ENCODE measurements at places on chromosomes 12 and 14.

DNA sequence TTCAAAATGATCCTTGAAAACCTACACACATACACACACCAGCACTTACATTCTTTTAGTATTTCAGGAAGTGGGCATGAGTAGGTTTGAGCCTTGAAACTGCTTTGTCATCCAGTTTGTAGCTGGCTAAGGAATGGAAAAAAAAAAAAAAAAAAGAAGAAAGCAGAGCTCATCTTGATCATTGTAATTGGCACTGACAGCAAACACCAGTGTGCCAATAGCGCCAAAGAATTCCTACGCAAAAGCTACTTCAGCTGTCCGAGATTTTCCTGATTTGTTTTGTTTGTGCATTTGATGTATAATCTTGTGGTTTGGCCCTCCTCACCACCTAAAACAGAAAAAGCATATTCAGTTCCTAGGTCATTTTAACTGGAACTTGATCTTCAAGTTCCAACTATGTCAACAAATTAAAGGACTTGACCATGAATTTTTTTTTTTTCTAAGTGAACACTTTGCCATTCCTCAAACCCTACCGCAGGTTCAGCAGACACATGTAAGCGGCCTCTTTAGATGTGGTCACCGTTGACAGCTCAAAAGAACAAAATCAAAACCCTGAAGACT is 57.3 kb downstream of the FLRT2 start:
- DNase-seq: no peak

- peak; percentile 26 for DNase-seq
Observed at GRCh38 chr14:68460541-68460940, 332.3 kb downstream of the ZFP36L1 start.

- DNase-seq: peak; percentile 74
Observed at GRCh38 chr12:14567351-14568162, at the start of gene PLBD1. Gene PLBD1, minus strand, starts transcription at chr12:14567883. Its CDS starts 187 bp downstream, at chr12:14567696.

DNA sequence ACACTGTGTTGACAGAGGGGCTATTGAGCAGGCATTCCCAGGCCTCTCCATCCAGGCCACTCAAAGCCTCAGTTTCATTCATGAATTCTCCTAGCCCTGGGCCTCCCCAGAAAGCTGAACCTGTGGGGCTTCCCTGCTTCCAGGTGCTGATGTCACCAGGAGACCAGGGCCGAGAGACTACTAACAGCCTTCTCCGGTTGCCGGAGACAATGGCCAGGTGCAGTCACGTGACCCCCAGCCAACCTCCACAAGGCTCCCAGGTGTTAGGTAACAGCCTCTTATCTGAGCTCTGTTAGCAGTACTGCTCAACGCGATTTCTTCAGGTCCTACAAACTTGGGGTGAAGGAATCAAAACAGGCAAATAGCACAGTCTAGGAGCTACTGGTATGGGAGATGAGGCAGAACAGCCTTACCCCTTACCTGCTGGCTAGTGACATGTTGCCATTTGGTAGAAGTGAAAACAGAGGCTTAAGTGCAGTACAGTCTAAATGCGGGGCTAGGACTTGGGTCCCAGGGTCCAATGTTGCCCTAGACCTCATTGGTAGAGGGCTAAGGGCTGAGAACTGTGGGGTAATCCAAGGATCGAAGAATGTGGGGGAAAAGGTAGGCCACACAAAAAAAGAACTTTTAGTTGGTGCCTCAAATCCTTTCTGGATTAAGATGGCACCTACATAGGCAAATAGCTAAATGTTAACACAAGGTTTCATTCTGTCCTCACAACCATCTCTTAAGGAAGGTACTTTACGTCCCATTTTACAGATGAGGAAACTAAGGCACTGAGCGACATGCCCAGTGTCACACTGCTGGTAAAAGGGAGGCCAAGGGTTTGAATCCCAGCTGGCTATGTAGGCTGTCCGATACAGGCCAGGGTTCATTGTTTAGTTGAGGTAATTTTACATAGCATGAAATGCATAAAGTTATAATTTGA is 3.8 kb downstream of the CCDC88C start:
- no peak for DNase-seq

DNA sequence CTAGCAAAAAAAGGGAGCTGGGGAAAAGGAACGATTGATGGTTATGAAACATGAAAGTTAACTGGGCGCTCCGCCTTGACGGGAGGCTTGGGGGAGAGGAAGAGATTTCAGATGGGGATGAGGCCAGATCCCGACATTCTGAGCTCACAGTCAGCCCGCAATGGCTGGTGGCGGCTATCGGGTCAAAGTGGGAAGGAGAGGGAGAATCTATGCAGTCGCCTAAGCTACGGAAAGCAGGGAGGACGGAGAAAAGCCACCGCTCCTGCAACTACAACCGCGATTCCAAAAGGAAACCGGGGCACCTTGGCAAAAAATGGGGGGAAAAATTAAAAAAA is 502 bp downstream of the MPHOSPH9 start:
- no peak for DNase-seq

GRCh38 chr14:61033054-61033453 is 52.0 kb downstream of the SLC38A6 start:
- DNase-seq: no peak

DNA sequence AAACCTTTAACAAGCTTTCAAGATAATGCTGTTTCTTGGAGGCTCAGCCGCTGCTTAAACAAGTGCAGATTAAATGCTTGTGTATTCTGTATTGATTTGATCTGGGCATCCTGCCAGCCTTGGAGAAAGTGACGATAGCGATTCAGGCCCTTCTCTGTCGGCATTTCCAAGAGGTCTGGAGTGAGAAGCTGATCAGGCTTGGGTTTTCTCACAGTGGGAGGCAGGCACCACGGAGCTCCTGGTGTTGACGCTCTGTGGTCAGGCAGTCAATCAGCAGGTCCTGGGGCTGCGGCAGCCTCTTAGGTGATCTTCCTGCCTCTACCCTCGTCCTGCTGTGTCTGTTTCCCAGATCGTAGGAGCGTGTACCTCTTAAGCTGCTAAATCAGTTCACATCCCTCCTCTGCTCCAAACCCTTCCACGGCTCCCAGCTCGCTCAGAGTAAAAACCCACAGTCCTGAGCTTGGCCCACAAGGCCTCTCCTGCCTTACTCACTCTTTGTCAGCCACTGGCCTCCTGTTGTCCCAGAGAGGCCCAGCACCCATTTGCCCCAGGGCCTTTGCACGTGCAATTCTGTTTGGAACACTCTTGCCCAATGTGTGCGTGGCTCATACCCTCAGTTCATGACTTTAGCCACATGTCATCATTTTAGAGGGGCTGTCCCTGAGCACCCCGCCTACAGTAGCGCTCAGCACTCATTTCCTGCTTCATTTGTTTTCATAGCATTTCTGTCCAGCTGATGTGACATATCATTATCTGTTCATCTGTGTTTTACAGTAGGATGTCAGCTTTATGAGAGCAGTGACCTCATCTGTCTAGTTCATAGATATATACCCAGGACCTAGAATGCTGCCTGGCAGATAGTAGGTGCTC is 155.4 kb downstream of the AACS start:
- DNase-seq: no peak

DNA sequence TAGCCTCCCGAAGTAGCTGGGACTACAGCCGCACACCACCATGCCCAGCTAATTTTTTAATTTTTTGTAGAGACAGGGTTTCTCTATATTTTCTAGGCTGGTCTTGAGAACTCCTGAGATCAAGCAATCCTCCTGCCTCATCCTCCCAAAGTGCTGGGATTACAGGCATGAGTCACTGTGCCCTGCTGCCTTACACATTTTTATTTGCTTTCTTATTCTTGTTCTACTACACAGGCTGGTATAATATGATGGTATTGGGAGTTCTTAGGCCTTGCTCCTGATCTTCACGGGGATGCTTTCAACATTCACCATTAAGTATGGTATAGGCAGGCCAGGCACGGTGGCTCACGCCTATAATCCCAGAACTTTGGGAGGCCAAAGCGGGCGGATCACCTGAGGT is 21.2 kb downstream of the DGLUCY start:
- DNase-seq: no peak

- DNase-seq: no peak
Observed at GRCh38 chr14:73731111-73731510, 16.9 kb upstream of the PNMA1 start.

DNA sequence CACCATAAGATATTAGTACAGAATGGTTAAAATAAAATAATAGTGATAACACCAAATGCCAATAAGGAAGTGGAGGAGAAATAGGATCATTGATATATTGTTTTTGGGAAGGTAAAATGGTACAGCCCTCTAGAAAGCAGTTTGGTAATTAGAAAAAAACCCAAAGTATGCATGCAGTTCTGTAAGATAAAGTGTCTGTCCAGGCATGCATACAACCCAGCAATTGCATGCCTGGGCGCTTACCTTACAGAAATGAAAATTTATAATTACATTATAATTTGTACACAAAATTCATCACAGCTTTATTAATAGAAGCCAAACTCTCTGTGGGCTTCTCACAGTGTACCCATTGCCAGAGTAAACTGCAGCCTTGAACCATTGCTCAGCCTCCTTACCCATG is 124.7 kb downstream of the TTC6 start:
- no peak for DNase-seq

GRCh38 chr14:95442633-95443021 is 73.8 kb downstream of the SYNE3 start:
- DNase-seq: peak; percentile 90

DNA sequence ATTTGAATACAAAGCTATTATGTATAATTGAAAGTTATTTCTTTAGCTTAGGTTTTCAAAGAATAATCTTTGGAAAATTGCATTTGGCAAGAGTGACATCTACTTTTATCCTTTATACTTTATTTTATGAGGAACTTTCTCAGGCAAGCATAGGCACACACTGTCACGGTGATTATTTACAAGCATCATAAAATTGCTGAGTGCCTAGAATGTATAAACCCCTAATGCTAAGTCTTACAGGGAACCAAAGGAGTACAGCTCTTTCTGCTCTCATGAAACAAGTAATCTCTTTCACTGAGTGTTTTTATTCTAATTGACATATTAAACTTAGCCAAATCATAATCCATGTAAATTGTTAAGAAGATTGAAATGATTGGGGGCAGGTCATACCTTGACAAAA is 154.9 kb downstream of the FSCB start:
- DNase-seq: no peak

DNA sequence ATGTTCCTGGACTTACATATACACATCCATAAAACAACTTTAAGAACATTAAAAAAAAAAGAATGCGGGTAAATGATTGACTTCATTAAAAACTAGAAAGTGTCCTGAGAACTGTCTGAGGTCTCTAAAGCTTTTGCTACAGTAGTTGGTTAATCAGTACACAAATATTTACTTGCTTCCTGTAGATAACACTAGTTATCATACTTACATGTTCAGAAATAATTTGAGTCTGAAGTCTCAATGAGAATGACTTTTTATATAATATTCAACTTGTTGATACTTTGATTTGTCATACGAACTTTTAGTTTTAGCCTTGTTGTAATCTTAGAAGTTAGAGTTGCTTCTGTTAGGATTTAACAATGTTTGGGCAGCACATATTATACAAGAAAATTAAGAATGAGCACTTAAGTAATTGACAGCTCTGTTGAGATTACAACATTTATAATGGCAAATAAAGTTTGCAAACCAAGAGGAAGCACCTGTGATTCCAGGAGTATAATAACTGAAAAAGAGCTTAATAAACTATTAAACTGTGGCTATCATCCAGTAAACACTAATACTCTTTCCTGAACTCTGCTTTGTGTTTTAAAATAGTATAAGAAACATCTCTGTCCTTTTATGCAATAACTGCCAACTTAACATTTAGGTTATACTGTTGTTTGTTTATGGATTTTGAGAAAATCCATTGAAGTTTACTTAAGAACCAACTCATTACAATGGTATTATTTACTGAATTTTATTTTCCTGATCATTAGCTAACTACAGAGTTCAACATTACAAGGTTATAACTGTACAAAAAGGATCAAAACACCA is 131.7 kb downstream of the MIPOL1 start:
- no peak for DNase-seq

DNA sequence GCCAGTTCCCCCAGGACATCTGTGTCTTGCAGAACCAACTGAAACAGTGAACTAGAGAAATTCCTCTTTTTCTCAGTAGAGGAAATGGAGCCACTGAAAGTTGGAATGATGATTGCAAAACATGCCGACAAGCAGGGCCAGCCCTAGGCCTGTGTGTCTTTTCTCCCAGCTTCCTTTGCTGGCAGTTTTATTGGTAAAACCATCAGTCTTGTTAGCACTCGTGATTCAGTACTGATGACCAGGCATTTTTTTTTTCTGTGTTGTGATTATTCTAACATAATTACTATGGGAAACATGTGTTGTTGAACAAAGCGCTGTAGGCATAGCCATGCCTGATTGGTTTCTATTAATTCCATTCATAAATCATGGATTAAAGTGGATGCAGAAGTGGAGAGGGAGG is 620.7 kb downstream of the AACS start:
- no peak for DNase-seq

DNA sequence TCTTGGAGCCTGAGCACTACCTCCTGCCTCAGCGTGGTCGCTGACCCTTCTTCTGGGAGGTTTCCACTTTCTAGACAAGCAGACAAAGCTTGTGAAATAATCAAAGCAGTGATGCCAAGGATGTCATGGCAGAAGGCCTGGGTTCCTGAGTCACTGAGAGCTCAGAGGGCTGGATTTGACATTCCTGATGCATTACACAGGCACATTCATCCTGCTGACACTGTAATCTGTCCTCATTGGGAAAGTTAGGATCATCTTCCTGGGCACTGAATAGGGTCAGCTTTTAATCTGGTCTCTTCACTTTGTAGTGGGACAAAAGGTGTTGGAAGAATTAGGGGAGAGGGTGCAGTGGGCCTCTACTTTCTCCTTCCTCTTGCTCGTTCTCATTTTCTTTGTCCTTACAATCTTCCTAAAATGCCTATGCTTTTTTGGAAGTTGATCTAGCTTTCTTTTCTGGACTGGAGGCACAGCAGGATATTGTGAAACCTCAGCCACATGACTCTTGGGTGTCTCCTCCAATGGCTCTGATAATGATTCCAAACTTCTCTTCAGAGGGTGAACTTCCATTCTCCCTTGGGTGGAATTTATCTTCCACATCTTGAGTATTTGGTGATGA is 29.6 kb downstream of the EEA1 start:
- peak; percentile 28 for DNase-seq

DNA sequence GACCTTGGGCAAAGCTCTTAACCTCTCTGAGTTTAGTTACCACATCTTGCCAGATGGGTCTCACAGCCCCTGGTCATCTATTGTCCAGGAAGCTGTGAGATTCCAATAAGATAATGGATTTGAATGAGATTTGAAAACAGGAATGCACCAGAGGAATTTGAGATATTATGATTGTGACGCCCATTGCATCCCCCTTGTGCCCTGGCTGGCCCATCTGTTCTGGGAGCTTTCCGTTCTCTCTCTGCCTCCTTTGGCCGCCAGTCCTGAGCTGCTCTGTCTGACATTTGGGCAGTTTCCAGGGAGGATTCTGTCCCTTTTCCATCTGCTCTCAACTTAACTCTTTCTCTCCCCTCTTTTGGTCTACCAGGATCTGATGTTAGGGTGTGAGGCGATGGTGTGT is 24.6 kb downstream of the SRRM4 start:
- no peak for DNase-seq

GRCh38 chr12:41407232-41407799 is 219.2 kb downstream of the PDZRN4 start:
- no peak for DNase-seq
